CMK (cell line): ENCODE measurements at places on chromosomes 13 and 19.

DNA sequence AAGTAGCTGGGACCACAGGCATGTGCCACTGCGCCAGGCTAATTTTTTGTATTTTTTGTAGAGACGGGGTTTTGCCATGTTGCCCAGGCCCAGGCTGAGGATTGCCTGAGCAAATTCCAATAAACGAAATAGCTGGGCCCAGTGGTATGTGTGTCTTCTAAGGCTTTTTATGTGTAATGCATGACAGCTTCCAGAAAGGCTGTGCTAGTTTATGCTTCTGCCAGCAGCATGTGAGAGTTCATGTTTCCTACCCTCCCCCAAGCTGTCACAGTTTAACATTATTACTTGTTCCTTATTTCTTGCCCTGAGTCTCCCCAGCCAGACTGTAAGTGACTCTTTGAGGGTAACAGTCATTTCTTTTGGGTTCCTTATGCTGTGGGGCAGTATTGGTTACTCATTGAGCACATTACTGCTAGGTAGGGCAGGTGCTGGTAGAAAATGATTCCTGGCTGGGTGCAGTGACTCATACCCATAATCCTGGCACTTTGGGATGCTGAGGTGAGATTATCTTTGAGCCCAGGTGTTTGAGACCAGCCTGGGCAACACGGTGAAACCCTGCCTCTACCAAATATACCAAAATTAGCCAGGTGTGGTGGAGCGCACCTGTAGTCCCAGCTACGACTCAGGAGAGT, 13.6 kb downstream of the GPATCH1 start:
- no peak for DNase-seq

DNA sequence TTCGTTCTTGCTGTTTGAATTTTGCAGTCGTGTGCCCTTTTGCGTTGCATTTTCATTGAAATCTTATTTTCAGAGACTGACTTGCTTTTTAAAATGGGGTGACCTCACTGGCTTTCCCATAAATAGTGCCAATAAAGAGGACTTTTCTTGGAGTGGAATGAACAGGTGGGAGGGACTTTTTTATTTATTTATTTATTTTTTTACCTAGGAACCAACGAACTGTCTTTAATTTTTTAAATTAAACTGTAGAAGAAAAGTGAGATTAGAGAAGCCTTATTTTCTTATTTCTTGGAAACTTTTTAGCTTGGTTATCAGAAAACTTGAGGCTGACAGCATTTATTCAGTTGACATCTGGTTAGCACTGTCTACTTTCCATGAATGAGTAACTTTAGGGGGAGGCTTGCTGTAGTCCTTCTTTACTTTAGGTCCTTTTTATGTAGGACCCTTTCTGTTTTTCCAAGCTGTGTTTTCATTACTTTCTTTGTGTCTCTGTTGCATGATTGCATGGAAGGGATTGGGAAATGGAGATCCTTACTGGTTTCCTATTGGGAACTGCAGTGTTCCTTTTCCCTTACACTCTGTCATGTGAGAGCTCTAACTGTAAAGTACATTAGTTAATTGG, 1.7 kb downstream of the SLAIN1 start:
- DNase-seq = no peak

DNA sequence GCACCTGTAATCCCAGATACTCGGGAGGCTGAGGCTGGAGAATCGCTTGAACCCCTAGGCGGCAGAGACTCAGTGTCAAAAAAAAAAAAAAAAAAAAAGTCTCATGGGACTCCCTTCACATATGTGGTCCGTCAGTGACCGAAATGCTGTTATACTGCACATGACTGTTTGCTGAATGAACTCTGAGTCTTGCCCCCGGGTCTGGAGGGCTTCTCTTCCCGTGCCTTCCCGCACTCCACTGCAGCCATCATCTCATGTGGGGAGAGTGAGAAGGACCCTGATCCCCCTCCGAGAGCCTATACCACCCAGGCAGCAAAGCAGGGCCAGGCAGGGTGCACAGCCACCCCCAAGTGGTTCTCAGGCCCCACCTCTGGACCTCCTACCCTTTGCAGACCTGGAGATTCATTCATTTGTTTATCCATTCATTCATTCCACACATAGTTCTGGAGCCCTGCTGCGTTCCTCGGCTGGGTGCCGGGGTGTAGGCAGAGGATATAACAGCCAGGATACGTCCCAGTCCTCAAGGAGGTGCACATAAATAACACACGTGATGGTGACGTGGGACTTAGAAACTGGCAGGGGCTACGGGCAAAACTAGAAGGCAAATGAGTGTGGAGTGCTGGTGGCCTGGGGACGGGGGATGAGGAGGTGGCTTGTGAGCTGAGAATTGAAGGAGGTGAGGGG, 14.2 kb downstream of the NDUFA11 start:
- no peak for DNase-seq

DNA sequence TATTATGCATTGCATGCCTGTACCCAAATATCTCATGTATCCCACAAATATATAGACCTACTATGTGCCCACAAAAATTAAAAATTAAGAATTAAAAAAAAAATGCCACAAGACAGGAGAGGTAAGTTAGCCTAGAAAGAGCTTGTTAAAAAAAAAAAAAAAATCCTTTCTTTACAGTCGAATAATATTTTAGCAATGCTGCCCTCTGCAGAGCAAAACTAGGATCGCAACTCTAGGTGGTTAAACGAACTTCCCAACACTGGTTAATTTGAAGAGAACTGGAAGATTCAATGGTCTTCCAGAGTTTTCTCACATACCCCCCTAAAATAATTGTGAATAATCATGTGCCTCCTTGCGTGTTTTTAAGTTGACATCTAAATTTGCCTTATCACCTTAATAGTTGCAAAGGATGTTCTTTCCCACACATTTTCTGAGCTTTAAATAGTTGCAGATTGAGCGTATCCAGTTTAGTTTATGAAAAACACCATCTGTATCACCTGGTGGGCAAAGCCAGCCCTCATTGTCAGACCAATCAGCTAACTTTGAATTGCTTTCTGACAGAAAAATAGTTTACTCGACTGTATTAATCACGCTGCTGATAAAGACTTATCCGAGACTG, 47.4 kb upstream of the RCBTB2 start:
- no peak for DNase-seq

DNA sequence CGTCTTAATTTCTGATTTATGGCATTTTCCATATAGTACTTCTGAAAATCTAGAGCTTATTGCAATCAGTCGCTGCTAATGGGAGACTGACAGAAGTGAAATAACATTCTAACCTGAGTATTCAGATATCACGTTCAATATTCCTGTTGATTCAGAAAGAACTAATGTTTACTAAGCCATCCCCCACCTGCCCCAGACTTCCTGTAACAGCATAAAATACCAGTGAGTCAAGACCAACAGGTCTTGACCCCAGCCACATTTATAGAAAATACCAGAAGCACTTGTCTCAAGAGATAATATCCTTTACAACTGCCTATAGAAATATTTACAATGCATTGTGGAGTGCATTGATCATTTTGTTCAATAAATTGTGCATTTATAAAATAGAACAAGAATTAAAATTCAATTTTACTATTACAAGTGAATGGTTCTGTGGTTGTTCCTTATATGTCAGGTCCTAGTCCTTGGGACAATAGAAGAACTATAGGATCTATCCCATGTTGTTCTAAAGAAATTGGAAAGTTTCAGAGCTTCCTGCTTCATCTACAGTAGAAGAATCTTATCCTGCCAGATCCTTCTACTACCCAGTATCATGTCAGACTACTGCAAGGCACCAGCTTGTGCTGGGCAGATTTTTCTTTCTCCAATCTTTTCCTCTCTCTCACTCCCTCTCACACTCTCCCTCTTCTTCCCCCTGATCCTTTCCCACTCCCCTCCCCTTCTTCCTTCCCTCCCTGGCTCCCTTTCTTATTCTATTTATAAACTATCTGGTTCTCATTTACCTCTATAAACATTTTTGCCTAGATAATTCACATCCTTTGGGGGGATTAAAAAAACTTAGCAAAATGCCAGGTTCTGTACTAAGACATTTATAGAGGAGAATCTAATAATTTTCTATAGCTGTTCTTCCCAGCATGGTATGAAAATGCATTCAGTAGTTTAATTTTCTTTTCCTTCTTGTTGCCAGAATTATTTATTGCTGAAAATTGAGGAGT, 629.9 kb downstream of the DIAPH3 start:
- no peak for DNase-seq

DNA sequence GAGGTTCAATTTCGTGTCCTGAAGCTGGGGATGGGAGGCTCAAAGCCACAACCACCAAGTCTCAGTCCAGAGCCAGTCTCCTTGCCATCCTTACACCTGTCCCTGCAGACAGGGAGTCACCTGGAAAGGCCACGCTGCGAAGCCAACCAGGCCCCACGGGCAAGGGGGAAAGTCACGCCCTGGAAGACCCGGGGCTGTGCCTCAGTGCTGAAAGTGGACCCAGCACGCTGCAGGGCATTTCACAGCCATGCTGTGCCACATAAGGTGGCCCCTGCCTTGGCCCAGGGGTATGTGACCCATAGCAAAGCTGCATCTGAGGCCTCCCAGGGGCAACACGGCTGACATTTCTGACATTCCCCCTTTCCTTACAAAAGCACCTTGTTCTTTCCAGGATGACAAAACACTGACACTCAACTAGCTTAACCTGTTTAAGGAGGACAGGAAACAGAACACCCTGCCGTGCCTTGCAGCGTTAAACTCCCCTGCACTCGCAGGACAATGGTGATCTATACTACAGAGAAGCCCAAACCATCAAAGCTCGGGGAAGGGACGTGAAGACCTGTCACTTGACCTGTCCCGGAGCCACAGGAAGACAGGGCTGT, 14.8 kb downstream of the CHERP start:
- no peak for DNase-seq
